ENCODE measurements at places on chromosomes 6 and 20.

- DNase-seq, result no peak
Observed at GRCh38 chr6:108027594-108027993, 46.9 kb downstream of the OSTM1 start.

GRCh38 chr20:61891476-61891875, 174.2 kb downstream of the TAF4 start:
- no peak for DNase-seq

DNA sequence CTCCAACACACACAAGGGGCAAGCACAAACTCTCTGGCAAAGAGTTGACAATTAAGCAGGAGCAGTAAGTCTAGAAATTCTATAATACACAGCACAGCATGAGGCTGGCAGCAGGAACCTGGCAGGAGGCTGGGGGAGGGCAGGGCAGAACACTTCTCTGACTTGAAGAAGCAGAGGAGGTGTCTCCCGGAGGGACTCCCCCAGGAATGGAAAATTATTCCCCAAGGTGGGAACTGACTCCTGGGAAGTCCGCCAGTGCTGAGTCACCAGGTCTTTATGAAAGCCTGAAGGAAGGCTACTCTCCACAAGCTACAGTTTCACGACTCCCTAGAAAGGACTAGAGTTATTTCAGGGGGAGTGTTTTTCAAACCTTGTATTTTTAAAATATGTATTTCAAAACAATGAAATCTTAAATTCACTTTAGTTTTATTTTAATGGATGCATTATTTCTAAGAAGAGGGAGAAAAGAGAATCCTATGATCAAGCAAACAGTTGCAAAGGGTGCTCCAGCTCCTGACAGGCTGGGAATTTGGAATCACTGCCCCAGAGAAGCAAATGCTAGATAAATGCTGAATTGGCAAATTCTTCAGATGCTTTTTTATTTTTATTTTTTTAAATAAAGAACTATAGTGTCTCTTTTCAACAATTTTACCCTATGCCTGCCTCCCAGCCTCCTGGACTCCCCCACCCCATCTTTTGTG, 192.8 kb downstream of the LY86 start:
- DNase-seq, result no peak

- no peak for DNase-seq
Observed at GRCh38 chr6:45812922-45813321, 202.7 kb downstream of the CLIC5 start.

DNA sequence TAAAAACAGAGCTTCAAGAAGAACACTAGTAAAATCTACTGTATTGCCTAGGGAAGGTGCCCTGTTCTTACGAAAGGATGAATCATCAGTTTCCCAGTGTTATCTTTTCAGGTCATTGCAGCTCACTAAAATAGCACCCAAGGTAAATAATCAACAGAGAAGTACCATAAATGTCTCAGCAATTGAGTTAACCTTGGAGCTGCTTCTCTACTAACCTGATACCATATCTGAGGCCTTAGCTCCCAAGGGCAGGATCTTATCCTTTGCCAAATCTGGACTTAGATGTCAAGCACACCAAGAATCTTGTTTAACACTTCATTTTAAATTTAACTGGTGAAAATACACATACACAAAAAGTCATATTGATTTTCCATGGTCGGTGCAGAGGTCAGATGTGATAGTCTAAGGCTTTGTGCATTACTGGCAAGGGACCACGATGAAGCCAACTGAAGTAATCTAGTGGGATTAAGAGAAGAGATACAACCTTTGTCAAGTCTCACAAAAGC, 81.5 kb downstream of the EDN1 start:
- DNase-seq, result no peak

DNA sequence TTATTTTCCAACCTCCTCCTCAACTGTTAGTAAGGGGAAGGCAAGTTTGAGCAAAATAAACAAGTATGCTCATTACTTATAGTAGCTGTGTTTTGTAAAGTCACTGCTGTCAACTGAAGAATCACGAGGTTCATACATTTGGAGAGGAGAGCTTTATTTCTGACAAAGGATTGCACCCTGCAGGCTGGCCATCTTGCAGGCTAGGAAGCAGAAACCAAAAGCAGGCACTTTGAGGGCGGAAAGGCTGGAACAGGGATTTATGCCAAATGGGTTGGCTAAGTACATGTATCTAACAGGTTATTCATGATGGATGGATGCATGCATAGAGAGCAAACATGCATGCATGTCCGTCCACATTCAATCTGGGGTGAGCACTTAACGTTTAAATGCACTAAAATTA, 46.7 kb downstream of the PSMB1 start:
- DNase-seq, result no peak
